ENCODE measurements at places on chromosomes 5 and 9. TPM values are rescaled to one million over a fixed set of nuclear protein-coding genes. Genes with fewer than 3 reads are reported as not detected.
A peak's percentile ranks its signal among the peaks of the same experiment; 100 is the strongest.

DNA sequence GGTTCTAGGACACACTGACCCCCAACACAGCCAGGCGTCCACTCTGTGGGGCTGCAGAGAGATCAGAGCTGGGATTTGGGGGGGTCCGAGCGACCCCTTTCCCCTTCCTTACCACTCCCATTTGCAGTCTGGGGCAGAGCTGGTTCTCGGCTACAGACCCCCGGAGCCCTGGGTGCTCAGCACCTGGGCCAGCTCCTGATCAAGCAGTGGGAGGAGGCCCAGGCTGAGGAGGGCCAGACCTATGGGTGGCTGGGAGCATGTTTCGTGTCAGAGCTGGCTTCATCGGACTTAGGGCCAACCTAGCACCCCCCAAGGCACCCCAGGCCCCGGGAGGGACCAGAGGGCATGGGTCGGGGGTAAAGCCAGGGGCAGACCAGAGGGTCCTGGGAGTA, 7.6 kb downstream of the GRIN1 start:
- DNase-seq = no peak

GRCh38 chr5:153658149-153658548, 167.7 kb downstream of the GRIA1 start:
- DNase-seq = no peak

GRCh38 chr5:39208471-39208870, 10.9 kb downstream of the FYB1 start:
- DNase-seq = no peak

DNA sequence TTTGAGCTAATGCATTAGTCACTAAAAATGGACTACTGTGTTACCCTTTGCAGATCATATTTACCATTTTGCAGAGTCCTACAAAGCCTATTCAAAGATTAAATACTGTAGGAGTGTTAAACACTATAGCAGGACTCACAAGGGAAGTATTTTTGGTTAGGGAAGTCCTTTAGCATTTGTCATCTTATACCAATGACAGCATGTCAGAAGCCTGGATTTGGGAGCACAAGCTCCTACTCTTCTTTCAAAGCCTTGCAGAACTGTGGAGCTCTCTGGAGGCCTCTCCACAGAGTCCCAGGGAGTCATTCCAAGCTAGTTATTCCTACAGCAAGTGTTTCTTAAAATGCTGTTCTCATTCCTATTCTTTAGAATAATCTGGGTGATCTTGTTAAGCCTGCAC, 288.8 kb downstream of the PIK3R1 start:
- DNase-seq = no peak

DNA sequence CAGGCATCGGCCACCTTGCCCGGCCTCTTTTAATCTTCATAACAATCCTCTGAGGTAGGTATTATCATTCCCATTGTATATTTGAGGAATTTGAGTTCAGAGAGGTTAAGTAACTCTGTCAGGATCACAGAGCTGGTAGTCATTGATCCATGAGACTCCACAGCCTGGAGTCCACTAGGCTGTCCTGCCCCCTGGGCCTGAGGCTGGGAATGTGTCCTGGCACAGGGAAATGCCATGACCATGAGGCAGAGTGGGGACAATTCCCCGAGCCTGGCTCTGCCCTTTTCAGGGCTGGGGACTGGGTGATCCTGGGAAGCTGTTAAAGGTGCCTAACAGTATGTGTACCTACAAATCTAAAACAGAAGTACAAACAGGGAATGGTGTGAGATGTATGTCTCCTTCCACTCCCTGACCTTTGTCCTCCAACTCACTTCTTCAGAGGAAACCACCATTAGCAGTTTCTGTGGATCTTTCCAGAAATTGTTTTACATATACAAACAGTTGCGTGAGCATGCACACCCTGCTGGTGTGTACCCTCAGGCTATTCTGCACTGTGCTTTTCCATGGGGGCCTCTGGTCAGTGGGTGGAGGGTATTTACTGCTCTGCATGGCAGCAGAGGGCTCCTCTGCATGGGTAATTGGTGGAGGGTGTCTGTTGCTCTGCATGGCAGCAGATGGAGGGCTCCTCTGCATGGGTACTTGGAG, 53.8 kb downstream of the NDST1 start:
- no peak for DNase-seq

- DNase-seq = no peak
Observed at GRCh38 chr5:6652025-6652424, 18.8 kb downstream of the SRD5A1 start.

- peak; percentile 78 for DNase-seq
Observed at GRCh38 chr5:180605554-180606214, 14.4 kb upstream of the SCGB3A1 start.

GRCh38 chr5:145218019-145218418, 617.1 kb downstream of the PRELID2 start:
- no peak for DNase-seq

DNA sequence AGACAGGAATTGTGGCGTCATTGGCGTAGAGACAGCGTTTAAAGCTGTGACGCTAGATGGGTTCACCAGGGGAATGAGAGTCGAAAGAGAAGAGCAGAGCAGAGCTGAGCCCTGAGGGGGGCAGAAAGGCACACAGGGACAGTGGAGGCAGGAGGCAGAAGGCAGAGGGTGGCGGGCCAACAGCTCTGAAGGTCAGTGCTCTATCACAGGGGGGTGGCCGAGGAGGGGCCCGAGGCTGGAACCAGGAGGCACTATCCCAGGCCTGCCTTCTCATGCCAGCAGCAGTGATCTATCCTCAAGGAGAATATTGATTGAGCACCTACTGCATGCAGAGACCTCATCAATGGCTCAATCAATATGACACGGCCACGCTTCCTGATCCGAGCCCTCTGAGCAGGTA, 132.4 kb downstream of the KCNIP1 start:
- no peak for DNase-seq

DNA sequence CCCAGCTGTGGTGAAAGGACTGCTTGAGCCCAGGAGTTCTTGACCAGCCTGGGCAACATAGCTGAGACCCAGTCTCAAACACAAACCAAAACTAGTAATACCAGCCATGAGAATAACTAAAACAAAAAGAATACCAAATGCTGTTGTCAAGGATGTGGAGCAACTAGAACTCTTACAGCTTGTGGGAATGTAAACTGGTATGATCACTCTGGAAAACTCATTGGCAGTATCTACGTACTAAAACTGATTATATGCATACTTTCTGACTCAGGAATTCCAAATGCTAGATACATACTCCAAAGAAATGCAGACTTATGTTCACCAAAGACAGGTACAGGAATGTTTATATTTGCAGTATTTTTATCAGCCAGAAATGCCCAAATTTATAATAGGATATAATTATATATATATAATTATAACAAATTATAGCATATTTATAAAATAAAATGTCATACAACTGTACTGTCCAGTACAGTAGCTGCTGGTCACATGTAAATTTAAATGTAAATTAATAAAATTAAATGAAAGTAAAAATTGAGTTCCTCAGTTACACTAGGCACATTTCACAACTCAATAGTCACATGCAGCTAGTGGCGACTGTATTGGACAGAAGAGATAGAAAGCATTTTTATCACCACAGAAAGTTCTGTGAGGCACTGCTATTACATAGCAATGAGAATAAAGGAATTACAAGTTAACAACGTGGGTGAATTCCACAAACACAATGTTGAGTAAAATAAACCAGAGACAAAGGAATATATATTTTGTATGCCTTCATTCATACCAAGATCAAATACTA, 118.5 kb downstream of the GNAQ start:
- DNase-seq = no peak

DNA sequence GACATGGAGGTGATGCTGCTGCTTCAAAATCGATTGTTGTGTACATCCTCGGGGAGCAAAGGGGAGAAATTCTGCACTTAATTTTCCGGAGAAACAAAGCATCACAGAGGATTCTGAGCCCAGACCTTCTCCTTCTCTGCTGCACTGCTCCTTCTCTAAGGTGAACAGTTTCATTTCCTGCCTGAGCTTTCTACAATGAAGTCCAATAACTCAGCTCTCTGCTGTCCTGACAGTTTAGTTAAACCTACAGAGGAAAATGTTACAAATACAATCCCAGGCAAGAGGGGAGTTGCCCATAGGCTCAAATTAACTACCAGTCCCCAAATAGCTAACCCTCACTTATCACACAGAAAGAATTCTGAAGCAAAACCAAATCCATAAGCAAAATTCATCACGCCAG, 206.3 kb downstream of the EFNA5 start:
- no peak for DNase-seq

DNA sequence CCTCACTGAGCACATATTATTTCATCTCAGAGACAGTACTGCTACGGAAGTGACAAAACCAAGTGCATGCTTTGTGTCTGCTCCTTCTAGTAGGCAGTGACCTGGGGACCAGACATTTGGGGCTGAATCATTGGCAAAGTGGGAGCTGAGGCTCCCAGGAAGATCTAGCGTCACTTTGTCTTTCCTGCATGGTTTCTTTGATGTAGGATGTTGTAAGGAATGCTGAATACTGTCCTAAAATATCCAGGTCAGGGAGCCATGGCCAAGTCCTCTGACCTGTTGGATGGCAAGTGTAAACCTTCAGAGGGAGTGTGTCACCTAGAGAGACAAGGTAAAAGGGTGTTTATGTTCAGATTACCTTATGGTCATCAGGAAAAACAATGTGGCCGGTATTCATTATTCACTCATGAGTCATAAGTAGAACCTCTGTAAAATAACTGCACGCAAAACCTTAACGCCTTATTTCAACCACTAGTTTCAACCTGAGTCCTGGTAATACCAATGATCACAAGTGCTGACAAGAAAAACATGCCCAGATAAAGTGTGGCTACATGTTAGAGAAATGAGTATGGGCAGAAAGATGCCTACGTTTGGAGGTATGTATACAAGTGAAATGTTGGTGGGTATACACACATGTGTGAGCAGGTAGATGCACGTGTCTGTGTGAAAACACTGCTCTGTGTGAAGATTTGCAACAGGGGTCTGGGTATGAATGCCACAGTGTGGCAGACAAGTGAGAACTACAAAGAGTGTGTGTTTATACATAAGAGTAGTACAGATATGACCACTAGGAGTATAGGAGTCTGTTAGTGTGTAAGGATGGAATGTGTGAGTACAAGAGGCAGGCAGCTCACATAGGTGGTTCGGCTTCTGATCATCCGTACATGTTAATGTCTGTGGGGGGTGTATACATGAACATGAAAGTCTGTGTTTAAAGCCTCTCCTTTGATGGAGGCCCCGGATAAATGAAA, 263.9 kb downstream of the SPOCK1 start:
- peak; percentile 36 for DNase-seq

DNA sequence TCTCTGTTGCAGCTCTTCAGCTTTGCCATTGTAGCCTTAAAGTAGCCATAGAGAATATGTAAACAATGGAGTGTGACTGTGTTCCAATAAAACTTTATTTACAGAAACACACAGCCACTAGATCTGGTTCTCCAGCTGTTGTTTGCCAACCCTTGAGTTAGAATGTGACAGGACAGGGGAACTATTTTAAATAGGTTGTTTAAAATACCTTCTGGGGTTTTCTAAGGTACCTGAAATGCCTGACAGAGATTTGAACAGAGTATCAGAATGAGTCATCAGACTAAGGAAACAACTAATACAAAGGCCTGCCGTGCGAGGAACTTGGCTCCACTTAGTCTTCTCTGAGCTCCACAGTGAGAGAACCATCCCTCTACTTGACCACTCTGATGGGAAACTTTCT, 85.4 kb downstream of the HSD17B4 start:
- no peak for DNase-seq

GRCh38 chr9:69172895-69173294, 1.2 kb upstream of the TJP2 start:
- no peak for DNase-seq

DNA sequence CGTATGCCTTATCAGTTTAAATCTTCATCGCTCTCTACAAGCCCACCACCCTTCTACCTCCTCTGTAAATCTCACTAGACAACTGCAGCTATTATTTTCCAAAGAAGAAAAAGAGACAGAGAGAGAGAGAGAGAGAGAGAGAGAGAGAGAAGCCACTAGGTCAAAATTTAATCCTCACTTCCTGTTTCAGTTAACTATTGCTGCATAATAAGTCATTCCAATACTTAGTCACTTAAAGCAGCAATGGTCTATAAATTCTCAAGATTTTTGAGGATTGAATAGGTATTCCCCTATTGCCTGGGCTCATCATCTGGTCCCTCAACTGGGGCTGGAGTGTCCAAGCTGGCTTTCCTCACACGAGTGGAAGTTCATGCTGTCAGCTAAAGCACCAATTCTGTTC, 68.8 kb downstream of the ITGA1 start:
- no peak for DNase-seq

DNA sequence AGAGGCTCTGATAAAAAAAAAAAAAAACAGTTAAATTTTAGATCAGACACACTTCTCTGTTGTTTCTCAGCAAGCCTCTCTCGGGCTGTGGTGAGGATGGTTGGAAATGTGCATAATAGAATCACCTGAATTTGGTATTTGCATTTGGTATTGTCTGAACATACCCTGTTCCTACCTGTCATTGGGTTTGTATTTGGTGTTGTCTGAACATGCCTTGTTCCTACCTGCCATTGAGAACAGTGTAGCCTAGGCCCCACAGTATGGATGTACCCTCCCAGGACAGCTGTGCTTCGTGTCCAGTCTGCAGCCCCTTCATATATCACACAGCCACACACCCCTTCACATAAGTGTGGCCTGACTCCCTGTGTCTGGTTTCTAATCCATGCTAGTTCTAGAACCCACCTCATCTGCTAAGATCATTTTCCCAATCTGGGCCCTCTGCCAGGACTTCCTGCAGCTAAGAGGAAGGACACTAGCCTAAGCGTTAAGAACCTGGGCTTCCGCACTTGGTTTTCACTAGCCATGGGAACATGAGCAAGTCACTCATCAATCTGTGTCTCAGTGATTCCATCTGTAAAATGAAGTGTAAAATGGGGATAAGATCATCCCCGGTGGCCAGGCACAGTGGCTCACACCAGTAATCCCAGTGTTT, 49.2 kb downstream of the ITGA2 start:
- DNase-seq = peak; percentile 28

- no peak for DNase-seq
Observed at GRCh38 chr5:42467981-42468524, 44.8 kb downstream of the GHR start.

GRCh38 chr5:147965715-147966114, 59.4 kb upstream of the C5orf46 start:
- DNase-seq = no peak

- no peak for DNase-seq
Observed at GRCh38 chr5:139575751-139576150, 14.6 kb downstream of the UBE2D2 start.

DNA sequence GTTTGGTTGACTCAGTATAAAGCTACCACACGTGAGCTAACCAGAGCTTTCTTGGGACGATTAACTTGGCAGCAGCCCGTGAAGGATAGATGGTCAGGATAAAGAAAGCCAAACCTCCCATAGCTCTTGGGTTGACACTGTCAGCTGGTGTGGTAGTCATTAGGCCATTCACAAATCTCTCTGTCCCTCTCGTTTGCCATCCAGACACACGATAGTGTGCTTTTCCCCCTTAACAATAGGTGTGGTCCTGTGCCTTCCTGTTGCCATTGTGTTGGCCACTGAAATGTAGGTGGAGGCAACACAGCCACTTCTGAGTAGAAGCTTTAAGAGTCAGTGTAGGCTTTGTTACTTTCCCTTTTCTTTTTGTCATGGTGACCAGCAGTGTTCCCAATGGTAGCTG, 11.7 kb downstream of the OR13J1 start:
- no peak for DNase-seq

Gene PLAA
- 25.7 TPM for total RNA-seq

Gene C7
- total RNA-seq = not detected

Gene ZNF474
- 0.08 TPM for total RNA-seq

Gene RBM27
- total RNA-seq = 17.5 TPM

Gene ZNF879
- not detected for total RNA-seq

Gene DDX41
- total RNA-seq = 269 TPM

Gene RIOK2
- total RNA-seq = 10.6 TPM

Gene PCDH1
- 108 TPM for total RNA-seq

Gene CYLC2
- not detected for total RNA-seq

Gene SHISAL2B
- not detected for total RNA-seq

Gene SLC36A3
- total RNA-seq = not detected

Gene NEUROG1
- total RNA-seq = not detected

Gene ERAP2
- 31.6 TPM for total RNA-seq

Gene WWC1
- 70.1 TPM for total RNA-seq
